ENCODE measurements at places on chromosomes 5 and 9. TPM values are rescaled to one million over a fixed set of nuclear protein-coding genes. Genes with fewer than 3 reads are reported as not detected.

The KLHL3 gene
- polyA plus RNA-seq: 8.5 TPM

The FAM81B gene
- 14.0 TPM for polyA plus RNA-seq

The STING1 gene
- 30.8 TPM for polyA plus RNA-seq

The CARTPT gene
- 0.18 TPM for polyA plus RNA-seq

The MUSK gene
- polyA plus RNA-seq: 14.6 TPM

The PTPRD gene
- 69.5 TPM for polyA plus RNA-seq

The CATSPER3 gene
- 0.45 TPM for polyA plus RNA-seq

The FAXDC2 gene
- 11.3 TPM for polyA plus RNA-seq

The RHOBTB3 gene
- polyA plus RNA-seq: 105 TPM

The FOXD4L3 gene
- not detected for polyA plus RNA-seq

The GOLGA1 gene
- polyA plus RNA-seq: 11.5 TPM

The TMEM215 gene
- 2.9 TPM for polyA plus RNA-seq

The NOTCH1 gene
- 18.3 TPM for polyA plus RNA-seq

The PTGR1 gene
- 53.7 TPM for polyA plus RNA-seq

The ACOT12 gene
- polyA plus RNA-seq: 0.34 TPM

The PCDHA11 gene
- polyA plus RNA-seq: 0.26 TPM

The LCN15 gene
- 0.54 TPM for polyA plus RNA-seq

The ELOVL7 gene
- 0.08 TPM for polyA plus RNA-seq

The CYSRT1 gene
- polyA plus RNA-seq: 1.2 TPM

The SGCD gene
- polyA plus RNA-seq: 77.3 TPM

The IL9 gene
- not detected for polyA plus RNA-seq

The IQGAP2 gene
- 28.4 TPM for polyA plus RNA-seq

The LCN1 gene
- polyA plus RNA-seq: not detected

The SPATA31C1 gene
- polyA plus RNA-seq: 0.12 TPM

The C5orf52 gene
- not detected for polyA plus RNA-seq

The TAL2 gene
- 15.5 TPM for polyA plus RNA-seq

The PRDM9 gene
- not detected for polyA plus RNA-seq

The FRMPD1 gene
- polyA plus RNA-seq: 11.3 TPM

The POC5 gene
- polyA plus RNA-seq: 7.3 TPM

The FAM174A gene
- 41.3 TPM for polyA plus RNA-seq

The PDLIM4 gene
- polyA plus RNA-seq: 47.6 TPM

The EGFL7 gene
- 73.9 TPM for polyA plus RNA-seq

The OR1N2 gene
- not detected for polyA plus RNA-seq

The SHB gene
- polyA plus RNA-seq: 5.2 TPM

The C5orf63 gene
- 7.9 TPM for polyA plus RNA-seq

The CTNND2 gene
- polyA plus RNA-seq: 0.38 TPM

The C9orf153 gene
- polyA plus RNA-seq: 0.16 TPM

The TLX3 gene
- polyA plus RNA-seq: not detected

Data from muscle of back (tissue), 13 donors.